ENCODE measurements at places on chromosomes 3 and 15.

- DNase-seq = no peak
Observed at GRCh38 chr15:34850121-34850520, 54.8 kb upstream of the ACTC1 start.

DNA sequence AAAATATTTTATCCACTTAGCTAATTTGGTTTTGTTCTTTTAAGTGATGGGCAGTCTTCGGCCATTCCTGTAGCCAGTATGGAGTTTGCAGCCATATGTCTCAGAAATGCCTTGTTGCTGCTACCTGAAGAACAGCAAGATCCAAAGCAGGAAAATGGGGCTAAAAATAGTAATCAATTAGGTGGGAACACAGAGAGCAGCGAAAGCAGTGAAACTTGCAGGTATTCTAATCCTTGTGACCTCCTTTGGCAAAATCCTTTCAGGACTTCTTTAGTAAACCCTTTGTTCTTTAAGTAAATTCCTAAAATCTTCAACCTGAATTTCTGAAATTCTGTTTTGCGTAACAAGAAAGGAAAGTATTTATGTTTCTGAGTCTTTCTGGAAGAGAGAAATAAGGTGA lies 49.8 kb downstream of the CNOT10 start:
- no peak for DNase-seq

DNA sequence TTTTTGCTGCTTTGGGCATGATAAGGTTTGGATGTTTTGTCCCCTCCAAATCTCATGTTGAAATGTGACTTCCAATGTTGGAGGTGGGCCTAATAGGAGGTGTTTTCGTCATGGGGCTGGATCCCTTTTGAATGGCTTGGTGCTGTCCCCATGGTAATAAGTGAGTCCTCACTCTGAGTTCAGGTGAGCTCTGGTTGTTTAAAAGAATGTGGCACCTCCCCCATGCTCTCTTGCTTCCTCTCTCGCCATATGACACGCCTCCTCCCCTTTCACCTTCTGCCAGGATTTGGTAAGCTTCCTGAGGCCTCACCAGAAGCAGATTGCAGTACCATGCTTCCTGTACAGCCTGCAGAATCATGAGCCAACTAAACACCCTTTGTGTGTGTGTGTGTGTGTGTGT lies 255.5 kb downstream of the EPHB1 start:
- no peak for DNase-seq

GRCh38 chr15:64459066-64459781 lies 1.2 kb upstream of the ZNF609 start:
- DNase-seq = no peak

DNA sequence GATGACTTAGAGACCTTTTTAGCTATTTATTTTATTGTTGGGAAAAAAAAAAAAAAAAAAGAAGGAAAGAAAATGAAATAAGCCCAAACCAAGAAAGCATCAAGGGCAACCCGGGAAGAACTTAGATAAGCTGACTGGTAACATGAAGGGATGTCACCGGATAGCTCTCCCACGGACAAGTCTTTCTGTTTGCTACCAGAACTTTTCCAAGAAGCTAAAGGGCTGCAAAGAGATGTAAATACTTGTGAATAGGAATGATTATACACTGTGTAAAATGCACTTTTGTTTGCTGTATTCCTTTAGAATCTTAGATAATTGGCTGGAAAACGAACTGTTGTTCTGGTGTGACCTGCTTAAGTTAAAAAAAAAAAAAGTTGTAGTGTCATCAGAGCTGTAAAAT lies 2.8 kb downstream of the FOXB1 start:
- DNase-seq = no peak

DNA sequence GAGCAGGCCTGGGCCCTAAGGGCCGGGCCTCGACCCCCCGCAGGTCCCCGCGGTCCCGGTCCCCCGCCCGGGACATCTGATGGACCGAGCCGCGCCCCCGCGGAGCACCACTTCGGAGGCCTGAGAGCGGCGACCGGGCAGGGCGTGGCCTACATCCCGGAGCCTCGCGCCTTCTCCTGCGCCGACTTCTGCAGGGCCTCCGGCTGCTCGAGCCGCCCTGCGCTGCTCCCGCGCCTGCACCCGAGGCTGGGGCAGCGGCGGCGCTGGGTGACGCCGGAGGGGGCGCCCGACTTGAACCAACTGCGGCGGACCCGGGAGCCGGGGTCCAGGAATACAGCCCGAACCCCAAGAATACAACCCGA lies 14.9 kb upstream of the GP9 start:
- DNase-seq = no peak

DNA sequence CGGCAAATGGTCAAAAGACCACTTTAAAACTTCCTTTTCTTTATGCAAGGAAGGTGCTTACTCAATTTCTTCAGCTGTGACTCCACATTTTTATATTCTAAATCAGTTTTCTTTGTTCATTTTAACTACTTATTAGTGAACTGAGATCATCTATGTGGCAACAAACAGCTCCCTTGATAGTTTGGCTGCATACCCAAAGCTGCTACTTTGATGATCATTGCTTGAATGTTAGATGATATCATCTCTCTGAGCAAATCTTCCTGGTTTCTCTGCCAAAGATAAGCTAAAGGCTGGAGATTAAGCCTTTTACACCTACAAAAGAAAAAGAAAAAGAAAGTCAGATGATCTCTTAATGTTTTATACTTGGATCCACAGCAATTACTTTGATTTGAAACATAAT lies 95.5 kb downstream of the DPH6 start:
- DNase-seq = no peak

GRCh38 chr15:70160267-70160666 lies 62.5 kb upstream of the TLE3 start:
- no peak for DNase-seq

GRCh38 chr3:31051226-31051625 lies 156.8 kb upstream of the GADL1 start:
- no peak for DNase-seq

GRCh38 chr3:187593451-187593850 lies 76.7 kb downstream of the SST start:
- no peak for DNase-seq

- DNase-seq = peak; percentile 6
Observed at GRCh38 chr3:132730891-132731580, 8.8 kb upstream of the NPHP3 start.

DNA sequence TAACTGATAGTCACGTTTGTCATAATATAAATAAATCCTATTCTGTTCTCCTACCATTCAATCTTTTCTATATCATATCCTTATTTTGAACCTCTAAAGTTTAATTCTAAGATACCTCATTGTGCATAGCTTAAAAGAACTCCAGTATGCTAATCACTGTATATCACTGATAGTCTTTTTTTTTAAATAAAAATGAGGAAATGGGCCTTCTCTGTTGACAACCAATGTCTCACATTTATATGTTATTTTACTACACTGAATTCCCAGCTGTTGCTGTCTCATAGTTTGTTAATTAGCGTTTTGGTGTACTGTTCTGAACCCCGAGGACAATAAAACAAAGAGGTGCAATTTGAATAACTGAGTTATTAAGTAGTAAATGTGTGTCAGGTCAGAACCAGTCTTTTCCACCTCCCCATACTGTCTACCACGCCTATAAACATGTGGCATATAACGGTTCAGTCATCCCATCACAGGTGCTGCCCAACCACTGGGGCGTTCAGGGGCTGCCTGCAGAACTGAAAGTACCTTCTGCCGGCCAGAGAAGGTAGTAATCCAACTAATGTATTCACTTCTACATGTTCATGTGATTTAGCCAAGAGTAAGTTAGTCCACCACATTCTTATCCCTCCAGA lies 14.9 kb downstream of the CBLB start:
- DNase-seq = no peak

DNA sequence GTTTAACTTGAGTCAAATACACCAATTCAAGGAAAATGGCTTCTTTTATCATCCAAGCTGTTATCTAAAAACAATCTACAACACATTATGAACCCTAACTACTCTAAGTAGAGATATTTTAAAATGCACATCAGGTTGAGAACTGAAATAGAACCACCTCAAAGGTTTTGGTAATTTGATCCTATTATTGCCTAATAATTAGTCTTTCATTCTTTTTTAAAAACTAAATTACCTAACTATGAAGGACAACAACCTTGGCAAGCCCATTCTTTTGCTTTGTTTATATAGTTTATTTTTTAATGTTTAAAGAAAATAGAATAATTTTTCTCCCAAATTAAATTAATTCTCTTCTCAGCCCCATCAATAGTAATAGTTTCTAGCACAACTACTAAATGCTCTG lies 61.1 kb upstream of the PPIB start:
- no peak for DNase-seq

GRCh38 chr3:136074546-136075170 lies 109.1 kb downstream of the PPP2R3A start:
- DNase-seq = no peak

GRCh38 chr3:161028555-161029153 lies 76.5 kb downstream of the B3GALNT1 start:
- DNase-seq = no peak

GRCh38 chr15:69482686-69483256 lies 30.2 kb downstream of the RPLP1 start:
- DNase-seq = no peak
